ENCODE measurements at places on chromosomes 7 and 10.

- no peak for DNase-seq
Observed at GRCh38 chr10:118362103-118362502, 20.0 kb upstream of the FAM204A start.

- no peak for DNase-seq
Observed at GRCh38 chr7:66206119-66206933, 1.2 kb downstream of the TPST1 start.

GRCh38 chr10:67114945-67115344 lies 189.1 kb downstream of the LRRTM3 start:
- no peak for DNase-seq

DNA sequence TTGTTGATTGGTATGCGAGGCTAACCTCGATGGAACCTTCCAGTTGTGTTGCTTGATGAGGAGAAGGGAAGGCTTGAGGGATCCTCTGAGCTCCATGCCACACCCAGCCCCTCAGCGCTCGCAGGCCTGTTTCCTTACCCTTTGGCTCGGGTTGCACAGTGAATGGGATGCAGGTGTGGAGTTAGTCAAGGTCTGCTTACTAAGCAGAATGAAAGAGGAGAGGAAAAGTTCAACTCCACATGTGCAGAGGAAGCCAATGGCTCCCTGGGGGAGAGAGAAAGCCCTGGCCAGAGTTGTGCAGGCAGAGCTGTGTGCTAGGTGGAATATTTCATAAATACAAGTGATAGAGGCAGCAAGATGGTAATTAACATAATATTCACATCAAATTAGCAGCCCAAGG lies 85.5 kb downstream of the JCAD start:
- DNase-seq: no peak

GRCh38 chr7:39950473-39951225 lies 593 bp downstream of the CDK13 start:
- no peak for DNase-seq

DNA sequence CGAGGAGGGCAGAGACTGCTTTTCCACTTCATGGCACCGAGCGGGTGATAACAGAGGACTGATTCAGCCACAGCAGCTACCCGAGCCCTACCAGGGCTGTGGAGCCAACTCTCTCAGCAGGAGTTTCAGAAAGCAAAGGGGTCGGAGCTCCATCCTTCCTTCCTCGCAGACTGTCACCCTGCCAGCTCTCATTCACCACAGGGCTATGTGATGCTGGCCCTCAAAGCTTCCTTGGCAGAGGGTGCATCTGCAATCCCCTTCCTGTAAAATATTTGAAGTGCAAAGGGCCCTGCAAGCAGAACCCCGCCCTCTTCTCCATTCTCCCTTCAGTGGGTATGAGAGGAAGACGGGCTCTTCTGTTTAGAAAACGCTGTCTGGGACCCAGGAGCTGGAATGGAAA lies 105.3 kb upstream of the LYZL2 start:
- no peak for DNase-seq

DNA sequence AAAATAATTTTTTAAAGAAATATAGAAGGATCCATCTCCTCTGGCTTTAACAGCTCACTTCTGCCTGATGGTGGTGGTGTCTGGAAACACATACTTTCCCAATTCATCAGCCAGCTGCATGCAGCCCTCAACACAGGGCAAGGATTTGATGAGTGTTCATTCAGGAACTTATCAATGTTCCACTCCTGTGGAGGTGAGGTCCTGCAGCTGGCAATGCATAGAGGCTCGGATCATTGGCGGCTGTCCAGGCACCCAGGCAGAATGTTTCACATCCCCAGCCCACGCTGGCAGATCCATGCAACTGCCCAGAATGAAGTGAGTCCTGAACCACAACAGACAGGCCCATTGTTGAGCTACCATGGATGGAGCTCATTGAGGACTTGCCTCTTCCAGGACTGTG lies 55.2 kb upstream of the KCNMA1 start:
- DNase-seq: peak; percentile 63

- no peak for DNase-seq
Observed at GRCh38 chr10:132913559-132914115, 28.7 kb downstream of the CFAP46 start.

- DNase-seq: no peak
Observed at GRCh38 chr7:45174966-45175765, 17.6 kb downstream of the RAMP3 start.

DNA sequence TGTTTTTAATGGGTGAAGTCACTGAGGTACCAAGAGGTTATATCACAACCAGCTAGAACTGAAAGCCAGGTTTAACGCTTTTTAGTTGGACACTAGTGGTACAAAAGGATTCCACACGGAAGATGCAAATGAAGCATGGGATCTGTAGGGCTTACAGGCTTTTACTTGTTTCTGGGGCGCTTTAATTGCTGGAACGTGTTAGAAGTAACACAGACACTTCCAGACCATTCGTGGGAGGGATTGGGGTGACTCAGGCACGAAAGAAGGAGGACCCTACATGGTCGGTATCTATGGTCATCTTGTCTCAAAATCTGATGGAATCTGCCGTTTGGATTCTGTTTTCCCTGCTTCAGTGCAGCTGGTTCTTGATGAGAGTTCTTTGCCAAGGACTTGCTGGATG lies 1.0 kb downstream of the YKT6 start:
- no peak for DNase-seq

GRCh38 chr7:134022286-134022911 lies 104.7 kb upstream of the LRGUK start:
- no peak for DNase-seq

- DNase-seq: peak; percentile 10
Observed at GRCh38 chr7:46600340-46600739, 679.3 kb upstream of the IGFBP3 start.

DNA sequence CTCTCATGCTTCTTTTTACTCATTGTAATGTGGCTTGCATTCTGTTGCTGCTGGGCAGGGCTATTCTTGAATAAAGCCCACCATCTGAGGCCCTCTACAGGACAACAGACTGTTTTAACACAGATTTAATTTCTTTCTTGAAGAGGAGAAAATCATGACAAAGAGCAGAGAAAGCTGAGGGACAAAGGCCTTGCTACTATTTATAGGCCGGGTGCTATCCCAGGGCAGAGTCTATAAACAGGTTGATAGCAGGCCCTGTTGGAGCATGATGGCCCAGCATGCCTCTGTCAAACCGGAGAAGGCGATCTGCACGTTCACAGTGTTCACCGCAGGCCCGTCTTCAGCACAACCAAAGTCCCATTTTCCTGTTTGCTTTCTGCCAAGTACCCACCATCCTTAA lies 3.0 kb downstream of the VIPR2 start:
- DNase-seq: no peak

DNA sequence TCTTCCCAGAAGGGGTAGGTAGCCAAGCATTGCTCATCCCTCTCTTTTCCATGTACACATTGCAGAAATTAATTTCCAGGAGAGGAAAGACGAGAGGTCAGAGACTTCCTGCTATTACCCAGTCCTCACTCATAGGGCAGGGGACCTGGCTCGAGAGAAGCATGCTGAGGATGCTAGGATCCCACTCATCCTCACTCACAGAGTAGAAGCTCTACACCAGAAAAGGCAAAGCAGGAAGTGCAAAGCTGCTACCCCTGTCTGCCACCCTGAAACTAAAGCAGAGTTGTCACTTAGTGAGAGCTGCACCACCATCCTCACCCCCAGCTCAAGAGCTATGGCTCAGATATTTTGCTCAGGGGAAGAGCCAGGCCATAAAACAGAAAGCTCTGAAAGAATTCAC lies 9.9 kb downstream of the OR9A2 start:
- no peak for DNase-seq

- DNase-seq: no peak
Observed at GRCh38 chr10:97685395-97685958, 1.6 kb downstream of the AVPI1 start.

GRCh38 chr7:51182636-51183166 lies 133.9 kb downstream of the COBL start:
- DNase-seq: no peak

GRCh38 chr10:113720386-113720785 lies 31.1 kb upstream of the PLEKHS1 start:
- DNase-seq: no peak

DNA sequence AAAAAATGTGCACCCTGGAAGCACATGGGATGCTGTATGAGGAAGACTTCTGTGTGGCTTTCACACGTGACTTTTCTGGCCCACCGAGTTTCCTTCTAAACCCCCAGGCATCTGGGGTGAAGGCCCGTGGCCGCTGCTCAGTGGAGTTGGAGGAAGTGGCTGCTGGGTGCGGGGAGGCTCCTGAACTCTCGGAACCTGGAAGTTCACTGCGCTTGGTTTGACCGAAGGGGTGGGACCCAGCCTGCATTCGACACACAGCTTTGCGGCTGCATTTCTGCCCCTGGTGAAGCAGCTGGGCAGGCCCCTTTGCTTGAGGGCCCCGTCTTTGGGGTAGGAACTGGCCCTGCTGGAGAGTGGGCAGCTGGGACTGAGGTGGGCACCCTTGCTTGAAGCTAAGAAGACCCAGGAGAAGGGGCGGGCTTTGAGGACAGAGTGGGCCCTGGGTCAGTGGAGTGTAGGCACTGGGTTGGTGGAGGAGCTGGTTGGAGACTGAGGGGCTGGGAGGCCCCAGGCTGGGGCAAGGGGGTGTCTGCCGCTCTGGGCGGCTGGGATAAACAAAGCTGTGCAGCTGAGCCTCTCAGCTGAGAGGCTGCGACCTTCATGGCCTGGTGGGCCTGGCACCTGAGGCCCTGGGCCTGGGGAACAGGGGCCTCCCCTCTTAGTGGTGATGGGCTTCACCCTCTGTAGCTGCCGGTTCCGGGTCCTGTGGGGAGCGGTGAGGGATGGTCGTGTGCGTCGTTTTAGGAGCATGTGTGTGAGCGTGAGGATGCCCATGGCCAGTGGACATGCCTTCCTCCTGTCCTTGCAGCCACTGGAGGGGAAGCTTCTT lies 78.0 kb downstream of the INPP5A start:
- no peak for DNase-seq

GRCh38 chr7:22482503-22482902 lies 17.5 kb downstream of the STEAP1B start:
- DNase-seq: no peak

GRCh38 chr7:2803342-2803692 lies 40.8 kb downstream of the GNA12 start:
- no peak for DNase-seq

Measured in AG04450 (cell line).